Activated naive CD8-positive, alpha-beta T cell treated with anti-CD3 and anti-CD28 coated beads for 36 hours (primary cell): ENCODE measurements at places on chromosomes 12 and 14. TPM values are rescaled to one million over a fixed set of nuclear protein-coding genes. Genes with fewer than 3 reads are reported as not detected.
A peak's percentile ranks its signal among the peaks of the same experiment; 100 is the strongest.

The INF2 gene
- 67.8 TPM for total RNA-seq

The WASHC3 gene
- 35.0 TPM for total RNA-seq

The PAX9 gene
- not detected for total RNA-seq

The TSHR gene
- total RNA-seq: not detected

- no peak overlapping the region for H3K4me3 ChIP-seq
- H3K36me3 ChIP-seq: no peaks in the 10 kb centered on the region
- H3K27me3 ChIP-seq: no peaks in the 10 kb centered on the region
Observed at GRCh38 chr12:87140262-87140661, 884.1 kb upstream of the MGAT4C start.

- no peaks in the 10 kb centered on the region for H3K36me3 ChIP-seq
- no peaks in the 10 kb centered on the region for H3K27me3 ChIP-seq
- H3K4me3 ChIP-seq: no peak overlapping the region
- no peak overlapping the region for H3K27ac ChIP-seq
Observed at GRCh38 chr12:1929241-1929984, 11.0 kb upstream of the CACNA2D4 start.

DNA sequence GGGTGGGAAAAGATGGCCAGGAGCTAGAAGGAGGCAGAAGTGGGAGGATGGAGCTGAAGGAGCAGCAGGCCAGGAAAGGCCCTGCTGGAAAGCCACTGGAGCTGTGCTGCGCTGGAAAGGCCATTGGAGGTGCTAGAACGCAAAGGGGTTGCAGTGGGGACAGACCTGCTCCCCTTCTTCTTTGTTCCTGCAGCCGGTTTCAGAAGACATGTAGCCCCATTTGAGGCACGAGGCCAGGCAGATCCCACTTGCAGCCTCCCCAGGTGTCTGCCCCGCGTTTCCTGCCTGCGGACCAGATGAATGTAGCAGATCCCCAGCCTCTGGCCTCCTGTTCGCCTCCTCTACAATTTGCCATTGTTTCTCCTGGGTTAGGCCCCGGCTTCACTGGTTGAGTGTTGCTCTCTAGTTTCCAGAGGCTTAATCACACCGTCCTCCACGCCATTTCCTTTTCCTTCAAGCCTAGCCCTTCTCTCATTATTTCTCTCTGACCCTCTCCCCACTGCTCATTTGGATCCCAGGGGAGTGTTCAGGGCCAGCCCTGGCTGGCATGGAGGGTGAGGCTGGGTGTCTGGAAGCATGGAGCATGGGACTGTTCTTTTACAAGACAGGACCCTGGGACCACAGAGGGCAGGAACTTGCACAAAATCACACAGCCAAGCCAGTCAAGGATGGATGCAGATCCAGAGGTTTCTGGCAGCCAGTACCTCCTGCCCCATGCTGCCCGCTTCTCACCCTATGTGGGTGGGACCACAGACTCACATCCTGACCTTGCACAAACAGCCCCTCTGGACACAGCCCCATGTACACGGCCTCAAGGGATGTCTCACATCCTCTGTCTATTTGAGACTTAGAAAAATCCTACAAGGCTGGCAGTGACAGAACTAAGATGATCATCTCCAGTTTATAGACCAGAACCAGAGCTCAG is 2.3 kb upstream of the GPR162 start:
- no peak for DNase-seq
- H3K4me1 ChIP-seq: peaks cover 9% of the 10 kb centered on the region
- H3K27me3 ChIP-seq: peaks cover 34% of the 10 kb centered on the region
- no peaks in the 10 kb centered on the region for H3K36me3 ChIP-seq
- no peak overlapping the region for H3K27ac ChIP-seq
- no peak overlapping the region for H3K4me3 ChIP-seq

DNA sequence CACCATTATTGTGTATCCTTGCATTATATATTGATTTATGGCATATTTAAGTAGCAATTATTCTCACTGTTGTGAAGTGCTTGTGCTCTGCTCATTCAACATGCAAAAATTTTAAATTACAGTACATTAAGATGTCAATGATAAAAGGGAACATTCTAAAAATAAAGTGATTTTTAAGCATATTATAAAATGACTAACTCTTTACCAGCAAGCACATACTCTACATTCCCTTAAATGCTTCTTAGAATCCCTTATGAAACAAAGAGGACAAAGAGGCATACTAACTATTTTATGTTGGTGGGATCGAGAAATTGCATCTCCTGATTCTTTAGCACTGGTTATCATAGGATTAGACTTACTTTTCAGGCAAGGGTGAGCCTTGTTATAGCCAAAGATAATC is 46.6 kb upstream of the ZDHHC17 start:
- no peaks in the 10 kb centered on the region for H3K4me1 ChIP-seq
- H3K36me3 ChIP-seq: no peaks in the 10 kb centered on the region
- no peak overlapping the region for H3K27ac ChIP-seq
- no peak overlapping the region for H3K4me3 ChIP-seq
- DNase-seq: no peak

DNA sequence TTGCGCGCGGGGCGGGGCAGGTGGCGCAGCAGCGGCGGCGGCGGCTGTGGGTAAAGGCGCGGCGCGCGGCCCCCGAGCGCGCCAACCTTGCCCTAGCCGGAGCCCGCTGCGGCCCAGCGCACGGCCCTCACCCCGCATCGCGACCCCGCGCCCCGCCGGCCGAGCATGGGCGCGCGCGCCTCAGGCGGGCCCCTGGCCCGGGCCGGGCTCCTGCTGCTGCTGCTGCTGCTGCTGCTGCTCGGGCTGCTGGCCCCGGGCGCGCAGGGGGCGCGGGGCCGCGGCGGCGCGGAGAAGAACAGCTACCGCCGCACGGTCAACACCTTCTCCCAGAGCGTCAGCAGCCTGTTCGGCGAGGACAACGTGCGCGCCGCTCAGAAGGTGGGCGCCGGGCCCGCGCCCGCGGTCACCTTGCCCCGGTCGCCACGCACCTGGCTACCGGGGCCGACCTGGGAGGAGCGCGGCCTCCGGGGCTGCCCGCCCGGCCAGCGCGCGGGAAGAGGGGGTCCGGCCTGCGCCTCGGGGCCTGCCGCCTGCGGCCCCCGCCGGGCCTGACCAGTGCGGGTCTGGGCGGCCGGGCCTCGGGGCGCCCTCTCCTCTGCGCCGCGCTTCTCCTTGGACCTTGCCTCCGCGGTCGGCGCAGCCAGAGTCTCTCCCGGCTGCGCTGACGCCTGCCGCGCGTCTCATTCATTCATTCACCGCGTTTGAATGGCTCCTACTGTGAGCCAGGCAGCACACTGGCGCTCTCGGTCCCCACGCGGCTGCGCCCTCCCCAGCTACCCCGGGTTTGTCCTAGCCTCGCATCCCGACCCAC is at the start of gene BRI3BP:
Gene BRI3BP (plus strand): TSS at position 20 of the 811 bp plus-strand sequence. CDS start 146 bp downstream, at position 166.
- no peaks in the 10 kb centered on the region for H3K27me3 ChIP-seq
- H3K4me1 ChIP-seq: peaks cover 19% of the 10 kb centered on the region
- H3K27ac ChIP-seq: peak within 1 kb of the TSS; percentile 92

- H3K4me1 ChIP-seq: peaks cover 2% of the 10 kb centered on the region
- no peak overlapping the region for H3K27ac ChIP-seq
- H3K4me3 ChIP-seq: no peak overlapping the region
- peaks cover 4% of the 10 kb centered on the region for H3K27me3 ChIP-seq
- DNase-seq: no peak
Observed at GRCh38 chr12:31033146-31033545, 40.5 kb upstream of the DDX11 start.

- H3K4me1 ChIP-seq: peaks cover 2% of the 10 kb centered on the region
- no peak for DNase-seq
- peaks cover 7% of the 10 kb centered on the region for H3K27me3 ChIP-seq
- H3K36me3 ChIP-seq: no peaks in the 10 kb centered on the region
Observed at GRCh38 chr12:82655751-82656150, 31.0 kb upstream of the TMTC2 start.

- no peak overlapping the region for H3K4me3 ChIP-seq
- no peaks in the 10 kb centered on the region for H3K27me3 ChIP-seq
- no peak for DNase-seq
- H3K27ac ChIP-seq: no peak overlapping the region
Observed at GRCh38 chr12:122610911-122611310, 83.9 kb downstream of the KNTC1 start.
